Fibroblast of lung (primary cell): ENCODE measurements at places on chromosomes 6 and 20. TPM values are rescaled to one million over a fixed set of nuclear protein-coding genes. Genes with fewer than 3 reads are reported as not detected.

Gene BEND6
- 10.8 and 12.6 TPM in 2 replicates for total RNA-seq

Gene LRRC1
- total RNA-seq = 7.2 and 12.1 TPM in 2 replicates

Gene NHLRC1
- 3.1 and 3.5 TPM in 2 replicates for total RNA-seq

Gene GPX5
- total RNA-seq = not detected in 2 replicates

Gene SLC4A11
- 0.51 and 1.7 TPM in 2 replicates for total RNA-seq

Gene EPHA7
- total RNA-seq = under 0.01 TPM in 1 of 2 replicates, not detected in the other

Gene ADGB
- not detected in 2 replicates for total RNA-seq

Gene RPS6KA2
- total RNA-seq = 109 and 116 TPM in 2 replicates

Gene EDN3
- not detected in 2 replicates for total RNA-seq

Gene SMIM26
- 76.0 and 115 TPM in 2 replicates for total RNA-seq

Gene TRDN
- total RNA-seq = not detected in 2 replicates

DNA sequence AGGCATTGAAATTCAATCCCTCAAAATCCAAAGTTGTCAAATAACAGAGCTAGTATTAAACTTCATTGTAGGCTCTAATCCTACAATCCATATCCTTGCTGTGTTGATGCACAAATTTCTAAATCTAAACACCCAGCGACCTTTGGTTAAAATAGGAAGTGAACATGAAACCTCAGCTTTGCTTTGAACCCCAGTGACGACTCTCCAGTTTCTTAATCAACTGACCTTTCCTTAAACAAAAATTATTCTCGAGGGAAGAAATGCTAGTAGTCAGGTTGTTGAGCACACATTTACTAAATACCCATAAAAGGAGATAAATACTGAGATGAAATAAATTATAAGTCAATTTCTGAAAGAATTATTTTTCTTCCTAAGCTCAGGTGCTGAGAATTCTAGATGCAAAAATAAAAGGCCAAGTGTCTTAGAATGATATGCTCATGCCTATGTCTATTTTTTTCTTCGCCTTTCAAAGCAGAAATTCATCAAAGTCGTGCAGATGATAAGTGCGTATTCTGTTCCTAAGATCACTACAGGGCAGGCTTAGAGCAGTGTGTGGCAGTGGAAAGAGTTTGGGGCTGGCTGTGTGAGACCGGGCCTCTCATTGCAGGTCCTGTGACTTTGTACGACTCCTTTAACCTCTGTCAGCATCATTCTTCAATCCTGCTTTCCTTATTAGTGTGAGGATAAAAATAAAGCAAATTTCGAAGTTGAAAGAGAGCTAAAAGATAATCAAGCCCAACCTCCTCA, 208.7 kb downstream of the PRL start:
- DNase-seq = no peak

DNA sequence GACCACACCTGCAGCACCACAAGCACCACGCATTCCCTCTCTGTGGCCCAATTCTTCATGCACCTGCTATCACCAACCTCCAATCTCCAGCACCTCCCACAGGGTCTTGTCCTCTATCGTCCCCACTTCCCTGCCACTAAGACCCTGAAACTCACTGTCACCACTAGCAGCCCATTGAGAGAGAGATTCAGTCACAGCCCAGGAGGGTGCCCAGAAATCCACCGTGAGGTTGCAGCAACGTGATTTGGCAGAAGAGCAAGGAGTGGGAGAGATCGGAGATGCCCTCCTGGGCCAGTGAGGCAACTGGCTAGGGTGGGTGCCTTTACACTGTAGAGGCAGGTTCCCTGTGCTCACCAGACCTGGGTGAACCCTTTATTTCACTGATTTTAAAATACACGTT, 90.1 kb downstream of the ANKRD60 start:
- no peak for DNase-seq

DNA sequence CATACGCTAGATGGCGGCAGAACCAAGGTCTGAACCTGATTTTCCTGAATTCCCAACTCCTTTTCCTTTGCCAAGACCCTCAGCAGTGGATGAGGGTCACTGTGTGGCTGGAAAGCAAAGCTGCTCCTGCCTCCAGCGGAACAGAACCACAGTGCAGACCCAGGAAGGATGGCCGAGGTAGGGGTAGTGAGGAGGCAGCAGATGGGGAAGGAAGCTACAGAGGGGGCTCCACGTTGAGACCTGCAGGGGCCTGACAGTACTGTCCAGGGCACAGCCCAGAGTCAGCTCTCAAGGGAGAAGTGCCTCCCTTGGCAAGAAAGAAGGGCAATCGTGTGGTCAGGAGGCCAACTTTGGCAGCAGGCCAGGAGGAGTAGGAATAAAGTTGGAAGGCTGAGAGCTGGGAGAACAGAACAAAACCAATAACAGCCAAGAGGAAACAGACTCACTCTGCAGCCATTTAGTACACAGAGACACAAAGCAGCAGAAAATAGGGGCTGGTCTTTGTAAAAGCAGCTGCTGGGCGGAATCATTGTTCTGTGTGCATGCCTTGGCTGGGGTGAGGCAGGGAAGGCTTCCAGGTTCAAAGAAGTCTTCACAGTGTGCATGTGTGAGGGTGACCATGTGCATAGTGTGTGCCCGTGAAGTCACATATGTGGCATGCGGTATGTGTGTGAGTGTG, 3.1 kb downstream of the GABRR2 start:
- peak; percentile 77 for DNase-seq

- DNase-seq = peak; percentile 77
Observed at GRCh38 chr6:75331151-75331550, 46.6 kb upstream of the TMEM30A start.

DNA sequence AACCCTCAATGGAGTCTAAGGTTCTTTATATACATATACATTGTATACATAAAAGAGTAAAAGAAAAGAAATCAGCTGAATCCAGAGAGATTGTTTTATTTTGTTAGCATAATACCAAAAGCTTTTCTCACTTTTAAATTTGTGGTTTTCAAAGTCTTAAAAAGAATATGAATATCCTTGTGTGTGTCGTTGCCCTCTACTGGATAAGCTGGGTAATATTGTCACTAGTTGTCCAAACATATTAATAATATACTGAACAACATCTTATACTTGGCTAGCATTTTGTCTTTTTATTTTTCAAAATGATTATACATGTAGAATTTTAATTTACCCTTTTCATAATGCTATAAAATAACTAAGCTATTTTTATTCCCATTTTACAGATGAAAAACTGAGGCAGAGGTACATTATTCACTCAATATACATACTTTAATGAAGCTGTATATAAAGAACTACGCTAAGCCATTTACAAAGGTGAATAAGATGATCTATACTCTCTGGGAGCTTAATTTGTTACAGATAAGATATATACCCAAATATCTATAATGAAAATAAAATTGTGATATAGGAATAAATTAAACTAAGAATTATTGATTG, 531.7 kb downstream of the TFAP2B start:
- DNase-seq = no peak

- DNase-seq = no peak
Observed at GRCh38 chr20:62543470-62544302, 67.9 kb upstream of the GATA5 start.

GRCh38 chr20:36847009-36847709, 28.8 kb upstream of the TLDC2 start:
- peak; percentile 90 for DNase-seq

GRCh38 chr6:168619560-168620314, 178.8 kb downstream of the SMOC2 start:
- no peak for DNase-seq

- no peak for DNase-seq
Observed at GRCh38 chr20:16590041-16590633, 16.9 kb upstream of the KIF16B start.

DNA sequence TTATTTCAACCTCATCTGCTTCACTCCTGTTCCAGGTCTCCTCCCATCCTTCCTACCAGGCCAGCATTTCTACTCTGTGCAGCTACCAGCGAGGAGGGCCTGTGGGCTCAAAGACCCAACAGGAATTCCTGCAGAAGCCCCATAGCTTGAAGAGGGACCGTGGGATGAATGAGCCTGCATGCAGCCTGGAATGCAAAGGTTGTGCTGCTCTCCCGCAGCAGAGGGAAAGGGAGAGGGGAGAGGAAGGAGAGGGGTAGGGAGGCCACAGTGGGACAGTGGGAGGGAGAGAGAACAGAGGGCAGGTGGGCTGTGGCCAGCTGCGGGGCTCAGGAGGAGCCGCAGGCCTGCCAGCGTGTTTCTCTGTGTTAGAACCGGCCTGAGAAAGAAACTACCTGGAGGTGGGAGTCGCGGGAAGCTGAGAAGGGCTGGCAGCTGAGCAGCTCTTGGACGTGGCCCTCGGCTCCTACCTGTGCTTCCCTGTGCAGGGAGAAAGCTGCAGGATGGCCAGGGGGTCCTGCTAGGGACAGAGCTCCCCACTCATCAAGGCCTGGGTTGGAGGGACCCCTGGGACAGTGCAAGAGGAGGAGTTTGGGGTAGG, 66.1 kb upstream of the MLN start:
- DNase-seq = no peak

GRCh38 chr6:2684103-2684749, 66.5 kb downstream of the MYLK4 start:
- DNase-seq = peak; percentile 78

DNA sequence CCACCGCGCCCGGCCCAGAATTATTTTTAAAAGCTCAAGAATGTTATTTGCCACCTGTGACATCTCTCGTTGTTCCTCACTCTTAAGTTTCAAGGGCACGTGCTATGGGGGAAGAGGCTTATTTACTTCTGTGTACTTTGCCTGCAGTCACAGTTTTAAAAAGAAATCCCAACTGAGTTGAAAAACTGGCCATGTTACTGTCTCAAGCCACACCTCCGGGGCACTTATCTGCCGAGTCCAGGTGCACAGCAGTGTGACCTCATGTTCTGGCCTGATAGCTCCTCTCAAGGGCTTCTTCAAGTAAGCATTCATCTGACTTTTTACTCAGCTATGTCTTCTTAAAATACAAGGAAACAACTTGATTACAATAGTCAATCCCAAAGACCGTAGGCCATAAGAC, 34.5 kb downstream of the SHLD1 start:
- DNase-seq = no peak

- peak; percentile 75 for DNase-seq
Observed at GRCh38 chr20:6767536-6768227, at the start of gene BMP2. Gene BMP2 (plus strand): TSS chr20:6767686. CDS start chr20:6770127, 2,441 bp downstream.

GRCh38 chr6:166032366-166033200, 135.1 kb downstream of the TBXT start:
- DNase-seq = peak; percentile 89

DNA sequence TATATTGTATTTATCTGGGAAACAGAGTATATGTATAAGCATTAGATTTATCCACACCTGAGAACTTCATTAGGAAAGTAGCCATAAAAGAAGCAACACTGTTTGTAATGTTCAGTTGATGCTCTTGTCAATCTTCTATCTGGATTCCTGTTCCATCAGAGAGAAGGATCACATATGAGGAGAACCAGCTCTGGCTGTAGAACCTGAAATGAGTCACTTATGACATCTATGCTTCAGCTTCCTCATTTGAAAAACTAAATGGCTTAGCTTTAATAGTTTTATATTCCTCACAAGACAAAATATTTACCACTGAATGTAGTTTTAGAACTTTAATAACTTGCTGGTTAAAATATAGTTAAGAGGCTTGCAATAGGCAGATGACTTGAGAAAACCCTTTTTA, 144.7 kb downstream of the TASP1 start:
- DNase-seq = peak; percentile 22

DNA sequence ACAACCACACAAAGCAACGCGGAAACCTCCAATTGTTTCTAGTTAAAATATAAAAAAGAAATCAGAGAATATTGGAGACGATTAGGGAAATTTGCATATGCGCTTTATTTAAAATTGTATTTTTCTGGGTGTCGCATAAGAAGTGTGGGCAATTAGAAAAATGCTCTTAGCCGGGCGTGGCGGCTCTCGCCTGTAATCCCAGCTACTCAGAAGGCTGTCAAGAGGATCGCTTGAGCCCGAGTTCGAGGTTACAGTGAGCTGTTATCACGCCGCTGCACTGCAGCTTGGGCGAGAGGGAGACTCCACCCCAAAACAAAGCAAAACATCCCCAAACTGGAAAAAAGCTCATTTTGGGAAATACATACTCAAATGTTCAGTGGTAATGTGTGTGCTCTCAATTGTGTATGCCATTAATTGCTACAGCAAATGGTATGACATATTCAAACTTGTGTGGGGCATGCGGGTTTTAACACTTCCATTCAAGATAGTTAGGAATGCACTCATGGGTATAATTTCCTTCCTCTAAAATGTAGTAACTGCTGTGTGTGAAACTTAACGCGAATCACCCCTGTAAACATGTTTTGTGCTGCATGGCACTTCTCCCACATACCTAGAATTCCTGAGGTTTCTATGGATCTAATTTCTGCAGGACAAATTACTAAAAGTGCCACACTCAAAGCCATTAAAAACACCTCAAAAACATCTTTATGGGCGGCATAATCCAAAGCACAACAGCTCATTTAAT, 54.7 kb upstream of the HFE start:
- DNase-seq = peak; percentile 78

GRCh38 chr6:49826743-49827406, 39.5 kb downstream of the CRISP1 start:
- no peak for DNase-seq

GRCh38 chr6:144012534-144012933, 4.5 kb upstream of the PLAGL1 start:
- peak; percentile 51 for DNase-seq

DNA sequence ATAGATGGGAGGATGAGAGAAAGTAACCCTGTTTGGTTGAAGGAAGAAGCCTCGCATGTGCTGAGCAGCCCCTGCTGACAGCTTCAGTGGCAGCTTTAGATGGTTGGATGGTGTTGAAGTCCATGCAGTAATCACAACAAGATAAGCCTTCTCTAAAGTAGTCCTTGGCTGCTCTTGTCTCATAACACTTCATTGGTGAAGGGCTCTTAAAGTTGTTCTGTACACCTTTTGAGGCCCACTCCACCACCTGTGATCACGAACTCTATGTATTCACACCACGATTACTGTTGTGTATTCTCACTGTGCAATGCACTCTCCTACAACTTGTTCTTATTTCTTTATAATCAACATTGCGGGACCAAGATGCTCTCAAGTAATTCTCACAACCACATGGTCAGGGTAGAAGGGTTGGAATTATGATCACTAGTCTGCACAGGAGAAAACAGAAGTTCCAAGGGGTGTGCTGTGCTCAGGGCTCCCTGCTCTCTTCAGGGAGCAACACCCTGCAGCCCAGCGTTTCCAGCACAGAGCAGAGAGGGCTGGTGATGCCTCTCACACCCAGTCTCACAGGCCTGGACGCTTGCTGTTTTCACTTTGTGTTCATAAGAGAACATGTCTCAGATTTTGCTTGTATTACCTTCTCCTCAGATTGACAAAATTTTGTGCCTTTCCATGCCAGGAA, 294.4 kb downstream of the SMOC2 start:
- no peak for DNase-seq

DNA sequence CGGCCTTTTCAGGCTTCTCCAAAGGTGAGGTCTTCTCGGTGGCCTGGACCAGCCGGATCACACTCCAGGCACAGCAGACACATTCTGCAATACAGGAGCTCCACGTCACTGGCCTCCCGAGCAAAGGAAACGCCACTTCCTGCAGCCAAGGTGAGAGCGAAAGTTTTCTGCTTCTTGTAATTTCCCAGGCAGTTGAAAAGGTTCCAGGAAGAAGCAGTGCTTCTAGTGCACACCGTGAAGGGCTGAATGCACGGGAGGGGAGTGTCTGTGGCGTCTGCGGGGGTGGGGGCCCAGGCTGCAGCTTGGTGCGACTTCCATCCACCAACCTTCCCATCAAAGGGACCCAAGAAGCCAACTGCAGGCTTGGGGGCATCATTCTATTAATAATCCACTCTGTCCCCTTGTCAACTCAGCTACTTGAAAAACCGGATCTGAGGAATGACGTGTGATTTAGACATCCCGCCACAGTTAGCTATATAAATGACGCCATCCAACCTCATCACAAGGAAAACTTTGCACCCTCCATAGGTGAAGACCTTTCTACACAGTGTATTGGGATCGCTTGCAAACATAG, 61.1 kb downstream of the NFATC2 start:
- no peak for DNase-seq
